ENCODE measurements at places on chromosomes 7 and 10. TPM values are rescaled to one million over a fixed set of nuclear protein-coding genes. Genes with fewer than 3 reads are reported as not detected.

DNA sequence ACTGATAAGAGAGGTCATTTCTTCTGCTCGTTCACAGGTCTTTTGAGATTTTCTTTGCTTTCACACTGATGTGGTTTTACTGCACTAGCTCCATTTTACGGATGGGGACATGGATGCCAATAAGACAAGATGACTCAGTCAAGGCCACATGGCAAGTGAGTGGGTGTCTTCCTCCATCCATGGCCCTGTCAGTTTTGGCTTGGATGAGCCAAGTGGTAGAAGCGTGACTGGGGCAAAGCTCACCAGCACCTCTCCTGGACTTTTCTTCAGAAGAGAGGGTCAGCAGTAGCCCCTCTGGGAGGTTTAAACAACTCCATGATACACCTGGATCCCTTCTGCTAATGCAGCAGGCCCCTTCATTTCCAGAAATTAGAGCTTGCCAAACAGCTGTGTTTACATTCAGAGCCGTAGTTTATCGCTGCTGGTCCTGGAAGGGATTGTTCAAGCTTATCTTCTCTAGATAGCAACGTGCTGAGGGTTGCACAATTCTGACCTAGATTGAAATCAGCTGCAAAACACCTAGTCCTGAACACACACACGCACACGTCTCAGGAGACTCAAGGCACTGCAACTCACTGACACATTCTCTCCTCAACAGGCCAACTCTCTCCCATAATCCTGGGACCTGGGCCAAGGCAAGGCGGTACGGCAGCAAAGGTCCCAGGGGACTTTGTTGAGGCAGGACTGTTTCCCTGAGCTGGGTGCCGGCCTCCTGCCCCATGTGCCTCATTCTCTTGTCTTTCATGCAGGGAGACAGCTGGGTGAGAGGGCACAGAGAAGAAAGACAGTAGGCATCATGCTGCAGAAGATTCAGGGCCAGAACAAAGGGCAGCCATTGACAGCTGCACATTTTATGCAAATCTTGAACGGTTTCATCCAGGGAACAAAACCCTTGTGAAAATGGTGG lies 14.2 kb upstream of the PDCD4 start:
- no peak for DNase-seq

The TMEM130 gene
- total RNA-seq = not detected

DNA sequence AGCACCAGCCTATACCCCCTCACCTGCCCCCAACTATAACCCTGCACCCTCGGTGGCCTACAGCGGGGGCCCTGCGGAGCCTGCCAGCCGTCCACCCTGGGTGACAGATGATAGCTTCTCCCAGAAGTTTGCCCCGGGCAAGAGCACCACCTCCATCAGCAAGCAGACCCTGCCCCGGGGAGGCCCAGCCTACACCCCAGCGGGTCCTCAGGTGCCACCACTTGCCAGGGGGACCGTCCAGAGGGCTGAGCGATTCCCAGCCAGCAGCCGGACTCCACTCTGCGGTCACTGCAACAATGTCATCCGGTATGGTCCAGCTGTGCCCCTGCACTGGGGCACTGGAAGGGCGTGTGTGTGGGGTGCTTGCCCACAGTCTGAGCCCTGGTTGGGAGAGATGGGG lies 40.0 kb upstream of the BMPR1A start:
- DNase-seq = no peak

The DYNC1I1 gene
- 2.2 TPM for total RNA-seq

GRCh38 chr7:77367976-77368375 lies 48.2 kb downstream of the GSAP start:
- DNase-seq = no peak

The CDC14C gene
- total RNA-seq = not detected

DNA sequence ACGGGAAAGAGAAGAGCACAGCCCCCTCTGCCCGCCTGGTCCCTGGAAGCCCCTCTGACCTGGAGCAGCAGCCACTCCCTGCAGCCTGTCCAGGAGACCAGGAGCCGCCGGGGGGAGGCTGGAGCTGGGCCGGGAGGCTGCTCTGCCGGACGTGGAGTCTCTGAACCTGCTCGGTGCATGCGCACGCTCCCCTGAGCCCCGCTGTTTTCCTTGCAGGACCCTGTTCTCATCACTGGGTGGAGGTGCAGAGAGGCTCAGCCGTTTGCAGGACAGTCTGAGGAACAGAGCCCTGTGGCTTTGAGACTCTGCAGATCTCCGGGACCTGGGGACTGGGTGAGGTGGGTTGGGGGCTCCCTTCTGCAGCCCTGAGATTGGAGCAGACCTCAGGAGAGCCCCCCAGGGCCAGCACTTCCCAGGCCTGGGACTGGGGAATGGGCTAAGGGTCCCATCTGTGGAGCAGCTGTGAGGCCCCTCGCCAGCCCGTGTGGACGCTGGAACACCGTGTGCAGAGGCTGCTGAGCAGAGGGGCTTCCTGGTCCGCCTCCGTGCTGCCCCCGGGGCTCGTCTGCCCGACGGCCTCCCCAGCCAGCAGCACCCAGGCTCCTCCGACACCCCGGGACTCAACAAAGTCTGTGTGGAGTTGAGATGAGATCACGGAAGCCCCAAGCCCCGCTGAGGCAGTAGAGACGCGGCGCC lies 48.5 kb upstream of the ADGRA1 start:
- no peak for DNase-seq

- no peak for DNase-seq
Observed at GRCh38 chr10:954396-954795, 22.9 kb upstream of the LARP4B start.

DNA sequence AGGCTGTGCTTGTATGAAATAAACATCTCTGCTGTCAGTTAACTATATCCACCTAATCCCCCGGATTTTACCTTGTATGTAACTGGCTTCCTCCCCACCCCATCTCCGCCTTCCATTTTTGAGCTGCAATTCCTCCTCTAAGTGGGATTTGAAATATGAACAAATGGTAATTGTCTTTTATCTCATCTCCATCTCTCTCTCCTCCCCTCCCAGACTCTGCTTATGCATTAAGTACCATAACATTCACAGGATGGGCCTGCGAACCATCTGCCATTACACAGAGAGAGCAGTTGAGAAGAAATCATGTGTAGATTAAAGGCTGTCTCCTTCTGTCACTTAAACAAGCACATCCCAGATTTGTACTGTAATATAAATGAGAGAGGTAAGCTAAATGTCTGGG lies 1169.9 kb downstream of the TYW1 start:
- no peak for DNase-seq

The SVOPL gene
- not detected for total RNA-seq

The SLC16A12 gene
- total RNA-seq = 0.58 TPM

GRCh38 chr10:2660276-2660675 lies 407.1 kb upstream of the PFKP start:
- no peak for DNase-seq

The SPDYE8 gene
- not detected for total RNA-seq

The CDK1 gene
- total RNA-seq = 17.1 TPM

- DNase-seq = no peak
Observed at GRCh38 chr7:158963771-158964241, 107.4 kb downstream of the DYNC2I1 start.

DNA sequence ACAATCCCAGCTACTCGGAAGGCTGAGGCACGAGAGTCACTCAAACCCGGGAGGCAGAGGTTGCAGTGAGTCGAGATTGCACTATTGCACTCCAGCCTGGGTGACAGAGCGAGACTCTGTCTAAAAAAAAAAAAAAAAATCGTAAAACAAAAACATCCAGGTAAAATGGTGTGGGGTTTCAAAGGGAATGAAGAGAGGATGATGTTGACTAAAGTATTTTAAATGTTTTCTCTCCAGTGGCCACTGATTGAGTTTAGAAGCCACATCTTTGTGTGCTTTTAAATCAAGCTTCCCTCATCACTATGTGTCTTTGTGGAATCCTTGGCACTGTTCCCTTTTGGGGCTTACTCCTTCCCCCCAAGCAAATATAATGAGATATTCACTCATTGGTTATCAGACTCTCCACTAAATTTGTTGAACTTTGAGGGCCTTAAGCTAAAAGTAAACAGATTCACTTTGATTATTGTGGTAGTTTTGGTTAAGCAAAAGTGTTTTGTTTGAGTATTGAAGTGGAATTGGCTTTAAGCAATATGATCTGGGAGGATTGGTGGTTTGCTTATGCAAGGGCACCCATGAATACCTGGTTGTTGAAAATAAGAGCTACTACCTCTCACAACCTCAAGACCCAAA lies 162.9 kb downstream of the CDK14 start:
- no peak for DNase-seq

DNA sequence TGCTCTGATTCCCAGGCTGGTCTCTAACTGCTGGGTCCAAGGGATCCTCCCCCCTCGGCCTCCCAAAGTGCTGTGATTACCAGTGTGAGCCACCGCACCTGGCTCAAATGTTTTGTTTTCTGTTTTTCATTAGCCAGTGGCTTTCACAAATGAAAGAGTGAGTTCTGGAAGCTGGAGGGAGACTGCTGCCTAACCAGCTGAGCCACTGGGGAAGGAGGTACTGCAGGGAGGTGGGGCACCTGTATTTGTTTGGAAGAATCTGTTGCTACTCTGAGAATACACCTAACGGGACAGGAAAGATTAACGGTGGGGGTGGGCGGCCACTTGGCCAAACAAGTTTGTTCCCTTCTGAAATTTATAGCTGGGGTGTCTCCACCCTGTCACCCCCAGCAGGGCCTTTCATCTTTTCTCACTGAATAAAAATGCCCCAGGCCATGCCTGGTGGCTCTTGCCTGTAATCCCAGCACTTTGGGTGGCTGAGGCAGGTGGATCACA lies 4.7 kb downstream of the STOX1 start:
- no peak for DNase-seq

DNA sequence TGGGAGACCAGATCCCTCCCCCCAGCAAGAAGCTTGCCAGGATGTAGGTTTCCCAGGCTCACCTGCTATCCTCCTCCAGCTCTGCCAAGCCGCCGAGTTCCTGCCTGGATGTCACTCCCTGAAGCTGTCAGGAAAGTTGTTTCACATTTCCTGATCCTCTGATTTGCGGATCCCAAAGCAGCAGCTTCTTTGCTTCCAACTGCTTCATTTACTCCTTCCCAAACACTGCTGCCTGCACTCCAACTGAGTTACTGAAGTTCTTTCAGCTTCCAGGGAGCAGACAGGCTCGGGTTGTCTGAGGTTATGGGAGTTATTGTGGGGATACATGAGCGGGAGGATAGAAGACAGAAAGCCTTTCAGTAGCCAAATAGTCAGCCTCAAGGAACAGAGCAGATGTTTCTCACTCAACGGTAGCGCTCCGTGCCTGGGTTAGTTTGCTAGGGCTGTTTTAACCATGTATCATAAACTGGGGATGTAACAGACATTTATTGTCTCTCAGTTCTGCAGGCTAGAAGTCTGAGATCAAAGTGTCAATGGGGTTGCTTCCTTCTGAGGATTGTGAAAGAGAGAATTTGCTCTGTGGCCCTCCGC lies 516.0 kb downstream of the REEP3 start:
- no peak for DNase-seq

The HEPACAM2 gene
- total RNA-seq = not detected

DNA sequence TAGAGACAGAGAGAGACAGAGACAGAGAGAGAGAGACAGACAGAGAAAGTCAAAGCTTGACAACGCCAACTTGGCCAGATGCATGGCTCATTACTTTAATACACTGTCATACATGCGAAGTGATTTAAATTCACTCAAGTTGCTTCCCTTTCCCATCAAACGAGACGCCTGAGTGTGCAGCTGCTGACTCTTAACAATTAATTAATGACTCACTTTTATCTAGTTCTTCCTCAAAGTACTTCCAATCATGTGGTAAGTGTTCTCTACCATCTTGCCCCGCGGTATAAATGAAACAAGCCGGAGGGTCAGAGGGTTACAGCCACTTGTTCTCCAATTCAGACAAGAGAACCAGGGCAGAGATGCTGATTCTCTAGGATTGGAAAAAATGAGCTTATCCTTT lies 90.8 kb downstream of the SFMBT2 start:
- DNase-seq = no peak

The ZFAND2A gene
- total RNA-seq = 23.5 TPM
